HCT116 (cell line): ENCODE measurements at places on chromosomes 5 and 9.
A peak's percentile ranks its signal among the peaks of the same experiment; 100 is the strongest.

GRCh38 chr5:151580239-151580638 is 10.9 kb downstream of the FAT2 start:
- no peak for DNase-seq

- DNase-seq: no peak
Observed at GRCh38 chr5:59173578-59173977, 590.7 kb downstream of the RAB3C start.

- DNase-seq: no peak
Observed at GRCh38 chr9:98214811-98215210, 22.4 kb upstream of the CORO2A start.

DNA sequence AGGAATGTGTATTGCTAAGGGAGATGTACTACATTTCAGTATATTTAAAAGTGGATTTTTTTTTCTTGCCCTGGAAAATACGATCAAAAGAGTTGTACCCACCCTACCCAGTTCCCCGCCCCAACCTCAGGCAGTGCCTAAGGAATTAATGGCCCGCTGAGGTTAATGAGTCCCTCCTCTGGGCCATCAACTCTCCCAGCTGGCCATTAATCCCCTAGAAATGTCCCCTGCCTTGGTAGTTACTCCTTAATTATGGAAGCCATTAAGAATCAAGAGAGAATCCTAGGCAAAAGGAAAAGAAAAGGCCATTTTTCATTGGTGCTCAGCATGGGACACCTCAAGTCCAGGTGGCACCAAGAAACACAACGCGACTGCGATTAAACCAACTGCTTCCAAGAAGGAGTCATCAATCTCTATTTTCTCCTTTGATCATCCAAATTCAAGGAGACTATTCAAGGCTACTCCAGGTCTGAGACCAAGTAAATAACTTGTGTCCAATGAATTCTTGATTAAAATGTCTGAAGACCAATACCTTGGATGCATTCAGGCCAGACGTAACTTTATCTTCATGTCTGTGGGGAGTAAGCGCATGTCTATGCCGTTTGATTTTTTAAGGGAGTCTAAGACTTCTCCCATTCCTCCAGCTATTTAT is 1962.2 kb upstream of the WWC1 start:
- no peak for DNase-seq

DNA sequence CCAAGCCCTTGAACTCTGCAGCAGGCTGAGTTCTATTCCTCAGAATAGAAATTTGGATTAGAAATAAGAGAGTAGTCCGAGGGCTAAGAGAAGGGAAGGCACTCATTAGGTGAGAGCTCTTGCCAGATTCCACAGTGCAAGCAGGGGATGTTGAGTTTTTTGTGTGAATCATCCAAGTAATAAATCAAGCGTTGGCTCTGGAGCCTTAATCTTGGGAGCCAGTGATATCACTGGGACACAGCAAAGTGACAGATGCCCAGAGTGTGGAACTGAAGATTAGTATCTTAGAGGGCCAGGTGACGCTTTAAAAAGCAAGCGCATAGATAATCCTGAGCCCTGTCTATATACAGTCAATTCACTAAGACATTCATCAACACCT is 60.3 kb downstream of the FOXD1 start:
- DNase-seq: no peak

DNA sequence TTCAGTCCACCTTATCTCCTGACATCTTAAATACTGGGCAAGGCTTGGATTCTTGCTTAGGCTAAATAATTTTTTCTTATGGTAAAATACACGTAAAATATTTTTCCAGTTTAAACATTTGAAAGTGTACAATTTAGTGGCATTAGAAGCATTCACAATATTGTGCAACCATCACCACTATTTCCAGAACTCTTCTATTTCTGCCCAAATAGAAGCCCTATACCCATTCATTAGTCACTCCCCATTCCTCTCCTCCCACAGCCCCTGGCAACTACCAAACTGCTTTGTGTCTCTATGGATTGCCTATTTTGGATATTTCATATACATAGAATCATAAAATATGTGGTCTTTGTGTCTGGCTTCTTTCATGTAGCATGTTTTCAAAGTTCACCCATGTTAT is 57.6 kb downstream of the IL31RA start:
- no peak for DNase-seq

DNA sequence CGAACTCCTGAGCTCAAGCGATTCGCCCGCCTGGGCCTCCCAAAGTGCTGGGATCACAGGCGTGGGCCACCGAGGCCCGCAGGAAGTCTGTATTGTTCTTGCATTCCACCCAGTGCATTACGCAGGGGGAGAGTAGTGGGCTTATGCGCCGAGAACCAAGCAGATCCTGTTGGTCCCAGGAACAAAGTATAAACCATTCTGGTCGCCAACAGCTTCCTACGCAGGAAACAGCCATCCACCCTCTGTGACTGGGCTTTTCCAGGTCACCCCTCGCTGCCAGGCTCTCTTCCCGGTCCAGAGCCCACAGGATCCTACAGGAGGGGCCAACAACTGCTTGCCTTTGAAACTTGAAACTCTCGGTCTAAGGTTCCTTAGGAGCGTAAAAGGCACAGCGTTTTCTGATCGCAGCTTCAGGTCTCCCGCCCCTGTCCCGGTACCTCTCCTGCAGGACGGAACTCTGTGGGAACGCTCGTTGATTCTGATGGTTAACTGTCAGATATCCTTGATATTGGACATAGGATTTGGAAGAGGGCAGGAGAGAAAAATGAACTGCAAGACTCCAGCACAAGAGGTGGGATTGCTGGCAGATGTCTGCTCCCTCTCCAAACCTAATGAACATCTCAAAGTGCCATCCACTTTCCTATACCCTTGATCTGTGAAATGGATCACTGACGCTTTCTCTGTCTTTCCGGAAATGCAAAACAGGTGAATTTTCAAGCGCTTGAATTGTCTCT is 4.2 kb upstream of the ANXA2R start:
- DNase-seq: no peak

- DNase-seq: no peak
Observed at GRCh38 chr5:134005417-134006061, 764 bp upstream of the VDAC1 start.

DNA sequence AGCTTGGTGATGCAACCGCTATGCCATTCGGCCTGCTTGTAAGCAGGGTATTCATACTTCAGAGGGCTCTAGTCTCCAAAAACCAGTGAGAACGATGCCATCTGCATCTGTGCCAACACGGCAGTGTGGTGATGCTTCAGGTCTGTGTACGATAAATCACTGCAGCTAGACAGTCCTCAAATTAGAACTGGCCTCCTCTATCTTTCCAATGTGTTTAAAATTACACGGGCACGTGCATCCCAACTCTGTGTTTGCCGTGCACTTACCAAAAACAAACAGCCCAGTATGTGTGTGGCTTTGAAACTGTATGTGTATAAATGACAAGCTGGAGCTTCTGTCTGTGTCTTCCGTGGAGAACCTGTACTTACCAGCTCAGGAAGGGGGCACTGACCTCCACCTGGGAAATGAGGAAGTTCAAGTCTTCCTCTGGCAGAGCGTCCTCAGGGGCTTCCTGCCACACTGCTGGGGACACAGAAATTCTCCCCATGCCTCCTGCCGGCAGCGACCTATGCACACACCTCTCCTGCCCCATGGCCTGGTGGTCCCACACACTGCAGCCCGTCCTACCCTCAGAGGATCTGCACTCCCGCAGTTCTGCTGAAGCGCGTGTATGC is 12.3 kb downstream of the MED10 start:
- DNase-seq: no peak

DNA sequence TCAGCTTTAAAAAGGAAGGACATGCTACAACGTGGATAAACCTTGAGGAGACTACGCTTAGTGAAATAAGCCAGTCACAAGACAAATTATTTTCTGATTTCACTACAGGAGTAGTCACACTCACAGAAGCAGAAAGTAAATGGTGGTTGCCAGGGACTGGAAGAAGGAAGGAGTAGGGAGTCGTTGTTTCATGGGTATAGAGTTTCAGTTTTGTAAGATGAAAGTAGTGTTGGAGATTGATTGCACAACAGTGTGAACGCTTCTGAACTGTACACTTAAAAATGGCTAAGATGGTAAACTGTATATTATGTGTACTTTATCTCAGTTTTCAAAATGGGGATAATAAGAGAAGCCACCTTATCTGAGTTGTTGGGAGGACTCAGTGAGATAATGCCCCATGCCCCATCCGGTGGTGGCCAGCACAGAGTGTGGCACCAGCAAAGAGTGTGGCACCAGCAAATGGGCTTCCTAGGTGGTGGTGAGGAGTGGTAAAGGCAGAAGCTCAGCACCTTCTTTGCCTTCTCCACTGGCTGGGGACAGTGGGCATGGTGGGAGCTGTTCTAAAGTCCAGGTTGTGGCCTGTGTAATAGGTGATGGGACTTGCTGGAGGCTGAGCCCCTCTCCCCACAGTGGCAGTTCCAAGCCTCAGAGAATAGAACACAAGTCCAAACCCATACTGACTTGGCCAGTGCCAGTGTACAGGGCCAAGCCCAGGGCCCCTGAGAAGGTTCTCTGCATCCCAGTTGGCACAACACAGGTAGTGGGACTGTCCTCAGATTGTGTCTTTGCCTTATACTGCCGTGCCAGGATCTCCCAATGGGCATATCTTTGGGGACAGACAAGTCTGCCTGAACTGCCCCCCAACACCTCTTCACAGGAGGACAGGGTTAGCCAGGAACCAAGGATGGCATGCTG is 4.4 kb downstream of the SLC22A4 start:
- DNase-seq: no peak

- DNase-seq: no peak
Observed at GRCh38 chr9:94081864-94082463, 2.3 kb upstream of the PTPDC1 start.

- no peak for DNase-seq
Observed at GRCh38 chr9:100472788-100473275, at the start of gene TMEFF1. Gene TMEFF1 (plus strand): TSS chr9:100473149. CDS start chr9:100473545, 396 bp downstream.

DNA sequence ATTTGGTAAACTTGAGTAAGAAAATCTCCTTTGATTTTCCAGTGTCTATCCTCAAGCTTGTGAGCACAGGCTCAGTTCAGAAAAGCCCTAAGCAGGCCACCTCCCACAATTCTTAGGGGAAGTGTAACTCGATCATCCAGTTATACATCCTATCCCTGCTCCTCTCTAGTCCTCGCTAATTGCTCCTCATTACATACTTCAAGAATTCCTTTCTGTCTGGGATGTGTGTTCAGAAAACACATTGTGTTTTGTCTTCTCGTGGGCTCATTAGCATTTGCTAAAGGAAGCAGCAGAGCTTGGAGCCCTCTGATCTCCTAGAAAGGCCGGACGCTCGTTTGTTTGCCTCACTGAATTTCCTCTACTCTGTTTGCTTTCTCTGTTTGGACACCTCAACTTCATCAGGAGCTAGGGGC is 268.2 kb upstream of the RFX3 start:
- DNase-seq: no peak

DNA sequence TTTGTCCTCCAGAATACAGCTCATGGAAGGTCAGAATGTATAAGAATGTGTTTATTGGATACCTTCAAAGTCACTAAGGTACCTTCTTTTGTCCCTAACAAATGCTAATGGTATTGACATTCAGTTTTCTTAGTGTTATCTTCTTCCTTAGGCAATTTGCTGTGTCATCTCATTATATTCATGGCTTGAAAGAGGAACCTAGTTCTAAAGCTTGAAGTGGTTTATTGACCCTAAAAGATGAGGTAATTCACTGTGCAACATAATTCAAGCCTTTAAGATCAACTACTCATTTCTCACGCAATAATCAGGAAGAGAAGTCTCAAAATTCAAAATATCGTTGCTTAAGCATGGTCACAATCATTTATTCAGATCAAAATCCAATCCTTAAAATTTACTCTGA is 342.7 kb upstream of the RIOK2 start:
- no peak for DNase-seq

DNA sequence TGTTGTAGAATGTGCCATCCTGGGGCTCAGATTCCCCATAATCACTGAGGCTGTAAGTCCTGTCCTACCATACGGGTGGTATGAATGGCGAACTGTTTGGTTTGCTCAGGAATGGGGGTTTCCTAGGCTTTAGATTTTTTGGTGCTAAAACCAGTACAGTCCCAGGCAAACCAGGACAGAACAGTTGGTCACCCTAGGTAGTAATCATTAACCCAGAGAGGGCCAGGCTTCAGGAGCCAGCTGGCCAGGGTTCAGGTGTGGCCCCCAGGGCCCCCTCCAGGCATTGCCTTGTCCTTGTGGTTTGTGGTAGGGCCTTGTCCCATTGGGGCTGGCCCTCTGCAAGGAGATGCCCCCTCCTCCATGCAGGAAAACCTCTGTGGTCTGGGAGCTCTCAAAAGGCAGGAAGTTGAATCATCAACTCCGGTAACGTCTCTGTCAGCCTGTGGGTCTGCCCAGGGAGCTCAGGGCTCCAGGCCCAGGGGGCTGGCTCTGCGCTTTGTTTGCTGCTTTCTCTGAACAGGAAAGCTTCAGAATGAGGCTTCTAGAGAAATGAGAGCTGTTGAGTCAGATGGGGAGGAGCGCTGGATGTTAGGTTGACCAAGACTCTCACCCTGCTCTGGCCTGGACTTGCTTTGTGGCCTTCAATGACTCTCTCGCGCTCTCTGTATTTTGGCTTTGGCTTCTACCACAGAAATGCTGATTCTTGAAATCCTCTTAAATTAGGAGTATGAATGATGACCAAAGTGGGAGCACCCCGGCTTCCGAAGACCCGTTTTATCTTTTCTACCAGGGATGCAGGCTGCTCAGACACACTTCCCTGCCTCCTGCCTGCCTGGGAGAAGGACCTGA is 22.2 kb upstream of the JADE2 start:
- DNase-seq: peak; percentile 77

GRCh38 chr5:134507452-134507851 is 18.0 kb upstream of the JADE2 start:
- DNase-seq: no peak

GRCh38 chr9:132002643-132003318 is 76.9 kb downstream of the MED27 start:
- DNase-seq: no peak

GRCh38 chr5:142860270-142860669 is 90.1 kb downstream of the ARHGAP26 start:
- DNase-seq: no peak

DNA sequence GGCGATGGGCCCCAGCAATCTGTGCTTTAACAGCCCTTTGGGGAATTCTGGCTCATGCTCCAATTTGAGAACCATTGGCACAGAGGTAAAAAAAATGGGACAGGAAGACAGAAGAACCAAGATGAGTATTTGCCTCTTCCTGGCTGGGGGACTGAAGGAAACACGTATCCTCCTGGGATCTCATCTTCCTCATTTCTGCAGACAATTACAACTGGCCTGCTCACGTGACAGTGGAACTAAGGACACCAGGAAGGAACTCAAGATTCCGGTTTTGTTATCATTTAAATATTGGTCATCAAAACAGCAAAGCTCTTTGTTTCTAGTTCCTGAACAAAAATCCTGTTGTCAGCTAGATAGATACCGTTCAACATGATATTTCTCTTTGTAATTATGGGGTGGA is 216.0 kb upstream of the DAP start:
- DNase-seq: no peak
